ENCODE measurements at places on chromosomes 5 and 9.
A peak's percentile ranks its signal among the peaks of the same experiment; 100 is the strongest.

DNA sequence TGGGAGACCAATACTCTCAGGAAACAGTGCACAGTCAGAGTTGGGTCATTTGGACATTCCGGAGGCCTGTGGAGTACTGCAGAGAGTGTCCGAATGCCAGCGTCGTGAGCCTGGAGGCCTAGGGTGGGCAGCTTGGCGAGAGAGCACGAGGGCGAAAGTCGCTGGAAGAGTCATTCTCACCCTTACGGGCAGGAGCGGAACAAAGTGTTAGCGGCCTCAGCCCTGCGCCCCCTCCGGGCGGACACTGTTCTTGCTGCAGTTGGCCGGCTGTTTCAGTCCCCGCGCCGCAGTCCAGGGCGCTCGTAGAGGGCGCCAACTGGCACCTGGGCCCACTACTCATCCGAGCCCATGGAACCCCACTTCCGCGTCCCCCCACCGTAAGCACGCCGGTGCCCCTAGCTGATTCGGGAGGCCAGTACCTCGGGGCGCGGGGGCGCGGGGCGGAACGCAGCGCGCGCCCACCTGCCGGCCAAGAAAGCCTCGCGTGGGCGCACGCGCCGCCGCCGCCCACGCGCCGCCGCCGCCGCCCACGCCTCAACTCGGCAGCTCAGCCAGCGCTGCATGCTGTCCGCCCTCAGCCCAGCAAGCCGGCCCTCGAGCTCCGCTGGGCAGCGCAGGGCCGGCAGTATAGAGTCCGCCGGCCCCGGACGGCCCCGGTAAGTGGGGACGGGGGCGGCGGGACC lies 99.7 kb upstream of the CCL21 start:
- no peak for DNase-seq

GRCh38 chr5:140213370-140213983 lies 38.5 kb downstream of the CYSTM1 start:
- no peak for DNase-seq

GRCh38 chr5:17221843-17222636 lies 4.6 kb downstream of the BASP1 start:
- no peak for DNase-seq

GRCh38 chr9:113616116-113616515 lies 152.6 kb downstream of the RGS3 start:
- DNase-seq: no peak

GRCh38 chr9:122940749-122941581 lies at the start of gene RABGAP1:
Gene RABGAP1 (plus strand): TSS chr9:122941020. CDS start chr9:122957060, 16,040 bp downstream.
- peak; percentile 99 for DNase-seq

All from stimulated activated CD8-positive, alpha-beta memory T cell treated with anti-CD3 and anti-CD28 coated beads, Interleukin-7, amount 100 ng/mL, for 48 hours (primary cell).